NCI-H1417 treated with DMSO at 0.1 percent for 48 hours (cell line): ENCODE measurements at places on chromosomes 2 and 18.

- DNase-seq, result no peak
Observed at GRCh38 chr2:71505086-71505769, 51.9 kb downstream of the DYSF start.

- no peak for DNase-seq
Observed at GRCh38 chr2:109722026-109722425, 72.1 kb upstream of the RGPD5 start.

GRCh38 chr18:21896732-21897336 is 156.2 kb downstream of the MIB1 start:
- DNase-seq, result no peak

- DNase-seq, result no peak
Observed at GRCh38 chr2:205180730-205181129, 501.6 kb upstream of the NRP2 start.

- DNase-seq, result no peak
Observed at GRCh38 chr2:161981679-161982250, 92.2 kb downstream of the DPP4 start.

DNA sequence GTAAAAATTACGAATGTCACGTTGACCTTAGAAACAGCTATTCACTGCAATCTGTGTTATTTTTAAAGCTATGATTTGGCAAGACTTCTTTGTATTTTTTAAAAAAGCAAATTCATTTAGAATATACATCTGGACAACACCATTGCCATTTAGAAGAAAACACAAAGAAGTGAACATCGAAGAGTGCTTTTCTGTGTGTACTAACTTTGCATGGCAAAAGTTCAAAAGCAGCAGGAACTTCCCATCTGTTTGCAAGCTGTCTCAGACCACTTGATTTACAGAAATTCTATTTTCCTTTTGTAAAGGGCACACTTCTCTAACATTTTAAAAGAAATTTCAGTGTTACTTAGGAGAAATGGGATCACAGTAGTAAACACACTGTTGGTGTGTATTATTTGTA is 145.9 kb downstream of the CALCRL start:
- DNase-seq, result no peak

- no peak for DNase-seq
Observed at GRCh38 chr2:101479328-101479727, 4.4 kb upstream of the RFX8 start.

DNA sequence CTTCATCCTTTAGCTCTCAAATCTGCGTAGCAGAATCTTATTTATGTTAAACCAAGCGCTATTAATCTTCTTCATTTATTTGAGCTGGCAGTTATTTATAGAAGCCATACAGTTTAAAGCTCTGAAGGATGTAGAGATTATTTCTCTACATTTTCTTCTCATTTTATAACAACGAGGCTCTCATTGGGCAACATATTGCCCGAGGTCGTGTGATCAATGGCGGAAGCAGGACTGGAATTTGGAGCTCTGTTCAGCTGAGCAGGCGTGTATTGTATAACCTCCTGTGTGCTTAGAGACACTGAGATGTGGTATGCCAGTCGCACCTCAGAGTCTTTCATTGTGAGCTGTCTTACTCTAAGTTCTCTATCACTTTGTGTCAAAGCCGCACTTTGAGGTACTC is 17.5 kb upstream of the DRC1 start:
- no peak for DNase-seq

GRCh38 chr2:124320051-124320688 is 295.1 kb downstream of the CNTNAP5 start:
- no peak for DNase-seq

DNA sequence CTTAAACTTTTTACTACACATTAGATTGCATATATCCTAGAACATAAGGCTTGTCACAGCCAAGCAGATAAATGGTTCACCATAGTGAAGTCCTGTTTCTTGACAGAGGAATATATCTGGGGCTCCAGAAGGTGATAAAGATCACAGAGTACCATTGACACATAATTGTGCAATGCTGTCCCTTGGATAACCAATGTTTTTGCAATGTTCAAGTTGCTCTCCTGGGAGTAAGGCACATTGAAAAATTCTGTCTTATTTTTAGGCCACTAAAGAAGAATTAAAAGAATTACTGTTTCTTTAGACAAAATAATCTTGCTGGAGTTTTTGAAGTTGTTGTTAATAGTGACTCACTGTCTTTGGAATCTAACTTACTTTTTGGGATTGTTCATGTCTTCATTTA is 1132.8 kb downstream of the LRP1B start:
- no peak for DNase-seq

GRCh38 chr2:141526760-141527159 is 604.1 kb downstream of the LRP1B start:
- no peak for DNase-seq

- no peak for DNase-seq
Observed at GRCh38 chr18:44079606-44080005, 601.1 kb upstream of the SETBP1 start.

DNA sequence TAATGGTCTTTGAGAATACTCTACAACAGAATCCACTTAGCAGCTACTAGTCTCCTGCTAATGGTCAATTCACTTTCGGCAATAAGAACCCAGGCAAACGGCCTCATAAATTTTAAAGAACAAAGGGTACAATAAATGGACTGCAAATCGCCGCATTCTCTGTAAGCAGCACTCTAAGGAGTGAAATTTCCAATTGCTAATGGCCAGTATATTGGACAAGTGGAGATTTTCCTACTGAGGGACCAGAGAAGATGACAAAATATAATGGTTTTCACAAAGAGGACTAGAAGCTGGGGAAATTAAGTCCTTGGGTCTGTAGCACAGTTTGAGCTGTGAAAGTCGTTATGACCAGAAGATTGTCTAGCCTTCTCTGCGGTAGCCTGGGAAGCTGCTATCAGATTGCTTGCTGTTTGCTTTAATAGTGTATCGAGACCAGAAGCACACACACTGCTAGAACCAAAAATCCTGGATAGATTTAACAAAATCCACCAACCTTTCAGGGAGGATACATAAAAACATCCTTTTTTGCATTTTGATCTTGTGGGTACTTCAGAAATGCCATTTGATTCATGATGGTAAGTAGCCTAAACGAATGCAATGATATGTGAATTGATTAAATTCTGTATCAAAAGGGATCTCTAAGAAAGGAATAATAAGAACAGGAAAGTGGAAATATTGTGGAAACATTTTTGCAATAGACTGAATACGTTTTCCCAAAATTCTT is 53.6 kb upstream of the ATP8B1 start:
- peak; percentile 94 for DNase-seq

DNA sequence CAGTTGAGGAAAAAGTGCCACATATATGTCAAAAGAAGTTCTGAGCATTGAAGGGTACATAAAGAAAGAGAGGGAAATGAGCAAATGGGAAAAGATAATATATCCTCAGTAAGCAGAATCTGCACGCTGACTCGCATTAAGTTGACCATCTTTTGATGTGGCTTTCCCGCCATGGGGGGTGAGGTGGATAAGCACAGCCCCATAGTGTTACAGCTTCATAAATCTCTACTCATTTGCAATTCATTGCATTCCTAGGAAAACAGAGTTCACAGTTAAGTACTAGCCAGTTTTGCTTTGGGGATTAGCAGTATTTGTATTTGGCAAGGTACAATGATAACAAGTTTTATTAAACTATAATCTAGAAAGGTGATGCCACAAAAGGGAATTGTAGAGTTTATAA is 814.2 kb downstream of the LRP1B start:
- no peak for DNase-seq

DNA sequence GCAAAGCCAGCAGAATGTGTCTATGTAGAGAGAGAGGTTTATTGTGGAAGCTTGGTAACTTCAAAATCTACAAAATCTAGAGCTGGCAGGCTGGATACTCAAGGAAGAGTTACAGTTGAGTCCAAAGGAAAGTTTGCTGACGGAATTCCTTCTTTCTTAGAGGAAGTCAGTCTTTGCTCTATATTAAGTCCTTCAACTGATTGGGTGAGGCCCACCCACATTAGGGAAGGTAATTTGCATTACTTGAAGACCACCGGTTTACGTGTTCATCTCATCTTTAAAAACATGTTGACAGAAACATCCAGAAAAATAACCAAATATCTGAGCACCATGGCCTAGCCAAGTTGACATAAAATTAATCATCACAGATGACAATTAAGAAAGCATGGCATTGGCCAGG is 101.5 kb downstream of the TEX51 start:
- no peak for DNase-seq

DNA sequence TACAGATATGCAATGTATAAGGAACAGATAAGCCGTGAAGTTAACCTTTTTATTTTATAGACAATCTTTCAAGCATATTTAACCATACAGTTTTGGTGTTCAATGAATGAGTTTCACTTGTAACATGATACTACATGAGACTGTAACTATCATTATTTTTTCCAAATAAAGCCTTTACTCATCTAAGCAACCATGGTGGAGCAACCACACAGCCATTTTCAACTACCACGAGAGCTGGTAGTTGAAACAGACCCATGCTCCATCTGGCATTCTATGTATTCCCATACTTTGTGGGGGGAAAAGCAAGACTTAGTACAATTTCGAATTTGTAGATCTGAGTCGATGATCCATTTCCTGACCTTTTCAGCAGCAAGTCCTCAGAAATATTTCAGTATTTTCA is 159.3 kb upstream of the RND3 start:
- no peak for DNase-seq

DNA sequence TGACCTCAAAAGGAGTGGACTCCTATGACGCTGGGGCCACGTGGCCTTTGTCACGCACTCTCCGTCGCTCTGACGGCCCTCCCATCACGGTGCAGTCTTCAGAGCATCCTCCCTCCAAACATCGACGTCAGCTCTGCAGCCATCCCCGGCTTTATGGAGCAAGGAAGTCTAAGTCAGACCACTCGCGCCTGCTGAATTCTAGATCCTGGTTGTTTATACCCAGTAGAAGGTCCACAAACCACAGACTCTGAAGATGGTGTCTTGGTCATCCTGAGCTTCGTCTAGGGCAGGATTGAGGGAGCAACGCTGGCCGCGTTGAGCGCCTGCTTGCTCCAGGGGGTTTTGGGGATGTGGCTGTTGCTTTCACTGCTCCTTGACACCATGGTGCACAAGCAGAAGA is 228.0 kb upstream of the SALL3 start:
- no peak for DNase-seq

DNA sequence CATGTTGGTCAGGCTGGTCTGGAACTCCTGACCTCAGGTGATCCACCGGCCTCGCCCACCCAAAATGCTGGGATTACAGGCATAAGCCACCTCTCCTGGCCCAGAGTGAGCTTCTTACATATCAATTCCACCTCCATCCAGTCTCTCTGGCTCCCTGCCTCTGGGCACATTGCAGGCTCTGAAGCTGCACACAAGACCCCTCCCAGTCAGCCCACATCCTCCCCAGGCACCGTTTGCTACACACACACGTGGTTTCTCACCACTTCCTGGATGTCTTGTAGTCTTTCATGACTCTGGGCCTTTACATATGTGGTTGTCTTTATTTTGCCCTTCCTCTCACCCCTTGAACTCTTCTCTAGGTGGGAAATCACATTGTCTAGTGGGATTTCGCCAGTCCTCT is 64.0 kb upstream of the CABLES1 start:
- DNase-seq, result no peak

- no peak for DNase-seq
Observed at GRCh38 chr18:33944493-33944892, 280.2 kb downstream of the NOL4 start.

GRCh38 chr2:54341656-54342055 is 85.6 kb upstream of the TSPYL6 start:
- DNase-seq, result no peak

DNA sequence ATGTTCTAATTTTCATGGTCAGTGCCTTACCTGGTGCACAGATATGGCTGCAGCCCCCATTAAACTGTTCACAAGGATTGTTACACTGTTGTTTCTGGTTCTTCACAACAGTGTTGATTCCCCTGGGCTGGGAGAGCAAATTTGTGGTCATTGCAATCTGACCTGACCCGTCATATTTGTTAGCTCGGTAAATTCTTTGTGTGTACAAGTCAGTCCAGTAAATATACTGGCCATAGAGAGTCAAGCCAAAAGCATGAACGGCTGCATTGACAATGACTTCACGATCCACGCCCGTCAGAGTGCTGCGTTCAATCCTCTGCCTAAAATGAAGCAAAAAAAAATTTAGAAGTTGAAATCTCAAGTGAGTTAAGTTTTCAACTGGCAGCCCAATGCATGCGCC is 134.6 kb downstream of the DHRS9 start:
- DNase-seq, result no peak

DNA sequence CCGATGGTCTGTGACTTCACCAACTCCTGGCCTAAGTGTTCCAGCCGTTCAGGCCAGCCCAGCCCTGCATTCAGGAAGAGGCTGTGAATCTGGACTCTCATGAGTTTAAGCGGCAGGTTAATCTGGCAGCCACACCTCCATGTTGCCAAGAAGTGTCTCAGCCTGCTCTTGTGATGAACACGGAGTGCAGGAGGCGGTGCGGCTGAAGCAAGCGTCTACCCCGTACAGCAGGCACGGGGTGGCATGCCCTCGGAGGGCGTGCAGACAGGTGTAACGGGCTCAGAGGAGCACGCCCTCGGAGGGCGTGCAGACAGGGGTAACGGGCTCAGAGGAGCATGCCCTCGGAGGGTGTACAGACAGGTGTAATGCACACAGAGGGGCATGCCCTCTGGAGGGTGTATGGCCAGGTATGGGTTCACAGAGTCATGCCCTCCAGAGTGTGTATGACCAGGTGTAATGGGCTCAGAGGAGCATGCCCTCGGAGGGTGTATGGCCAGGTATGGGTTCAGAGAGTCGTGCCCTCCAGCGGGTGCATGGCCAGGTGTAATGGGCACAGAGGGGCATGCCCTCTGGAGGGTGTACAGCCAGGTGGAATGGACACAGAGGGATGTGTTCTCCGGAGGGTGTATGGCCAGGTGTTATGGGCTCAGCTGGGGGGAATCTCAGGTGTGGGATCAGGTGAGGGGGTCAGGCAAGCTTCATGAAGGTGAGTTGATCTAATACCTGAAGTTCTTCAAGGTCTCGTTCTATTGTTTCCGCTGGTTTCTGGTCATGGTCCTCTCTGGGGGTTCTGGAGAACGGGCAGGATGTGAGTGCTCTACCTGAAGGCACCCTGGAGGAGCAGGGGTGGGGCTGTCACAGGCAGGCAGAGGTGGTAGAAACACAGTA is 22.6 kb downstream of the CROCC2 start:
- no peak for DNase-seq

DNA sequence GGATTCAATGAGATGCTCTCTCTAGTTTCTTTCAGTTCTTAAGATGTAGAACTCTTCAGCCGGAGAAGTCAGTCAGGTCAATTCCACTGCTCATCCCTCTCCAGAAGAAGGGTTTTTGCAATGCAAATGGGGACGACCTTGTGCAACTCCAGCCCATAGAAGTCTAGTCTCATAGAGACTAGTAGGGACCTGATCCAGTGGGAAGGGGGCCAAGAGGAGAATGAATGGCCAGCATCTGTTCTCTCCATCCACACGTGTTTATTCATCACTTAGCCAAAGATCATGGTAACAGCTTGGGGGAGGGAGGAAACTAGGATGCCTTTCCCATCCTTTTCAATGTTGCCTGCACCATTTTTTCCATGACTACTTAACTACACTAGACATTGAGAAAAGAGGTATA is 120.2 kb downstream of the LAMA3 start:
- no peak for DNase-seq
